ENCODE measurements at places on chromosomes 5 and 9.

DNA sequence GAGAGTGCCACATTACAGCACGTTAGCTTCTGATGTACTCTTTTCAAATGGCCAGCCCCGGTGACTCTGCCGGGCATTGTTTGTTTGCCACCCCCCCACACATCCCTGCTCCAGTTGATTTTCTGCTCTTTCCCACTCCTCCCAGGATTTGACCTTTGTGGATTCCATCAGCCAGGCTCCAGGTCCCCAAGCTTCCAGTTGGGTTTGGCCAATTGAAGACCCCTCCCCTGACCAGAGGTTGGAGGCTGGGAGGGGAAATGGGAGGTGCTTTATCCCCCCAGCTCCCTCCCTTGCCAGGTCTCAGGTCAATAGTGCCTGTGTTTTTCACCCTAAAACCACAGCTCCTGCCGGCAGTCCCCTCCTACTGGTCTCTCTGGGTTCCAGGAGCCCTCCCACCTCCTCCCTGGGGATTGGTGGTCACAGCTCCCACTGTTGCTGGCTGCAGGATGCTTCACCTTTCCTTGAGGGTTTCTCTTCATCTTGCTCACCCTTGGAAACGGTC, 34.9 kb downstream of the IRF1 start:
- no peak for DNase-seq

DNA sequence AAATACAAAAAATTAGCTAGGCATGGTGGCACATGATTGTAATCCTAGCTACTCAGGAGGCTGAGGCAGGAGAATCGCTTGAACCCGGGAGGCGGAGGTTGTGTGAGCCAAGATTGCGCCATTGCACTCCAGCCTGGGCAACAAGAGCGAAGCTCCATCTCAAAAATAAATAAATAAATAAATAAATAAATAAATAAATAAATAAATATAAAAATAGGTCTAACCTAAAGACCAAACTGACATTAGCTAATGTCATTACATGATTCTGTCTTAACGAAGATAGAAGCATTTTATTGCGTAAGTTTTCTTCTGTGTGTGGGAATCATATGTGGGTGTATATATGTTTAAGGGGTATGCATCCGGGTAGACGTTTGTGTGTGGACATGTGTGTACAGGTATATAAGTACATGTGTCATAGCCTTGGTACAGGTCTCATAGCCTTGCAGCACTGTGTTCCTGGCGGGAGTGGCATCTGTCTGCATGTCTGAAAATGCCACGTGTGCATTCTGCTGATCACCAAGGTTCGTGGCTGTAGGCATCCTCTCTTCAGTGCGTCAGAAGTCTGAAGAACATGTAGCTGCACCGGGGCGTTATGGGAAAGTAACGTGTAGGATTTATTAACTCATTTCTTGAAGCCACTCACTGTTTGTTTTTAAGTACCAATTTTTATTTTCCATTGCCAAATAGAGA, 298.1 kb downstream of the NR3C1 start:
- no peak for DNase-seq

DNA sequence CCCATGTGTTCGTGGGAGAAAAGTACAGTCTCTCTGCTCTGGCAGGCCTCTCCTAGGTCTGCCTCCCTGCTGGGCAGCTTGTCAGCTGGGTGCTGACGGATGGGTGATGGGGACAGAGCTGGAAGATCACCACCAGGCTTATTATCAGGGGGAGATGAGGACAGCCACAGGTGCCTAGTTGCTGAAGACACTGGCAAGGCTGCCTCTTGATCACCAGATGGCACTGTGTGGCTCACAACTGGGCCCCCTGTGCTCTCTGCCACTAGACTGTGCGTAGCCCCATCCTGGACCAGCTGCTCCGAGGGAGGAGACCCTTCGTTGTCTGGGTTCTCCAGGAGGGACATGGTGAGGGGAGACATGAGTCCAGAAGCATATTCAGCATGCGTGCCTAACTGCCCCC, 73.0 kb downstream of the KIF24 start:
- DNase-seq: no peak

GRCh38 chr5:77770293-77771005, 5.7 kb downstream of the TBCA start:
- DNase-seq: no peak

GRCh38 chr9:116073826-116074225, 79.8 kb upstream of the PAPPA start:
- DNase-seq: no peak

GRCh38 chr5:61467766-61468482, 135.9 kb downstream of the ZSWIM6 start:
- DNase-seq: no peak

GRCh38 chr5:142545650-142546322, 140.1 kb downstream of the FGF1 start:
- no peak for DNase-seq

GRCh38 chr5:163914910-163915309, 409.5 kb downstream of the MAT2B start:
- peak; percentile 41 for DNase-seq

DNA sequence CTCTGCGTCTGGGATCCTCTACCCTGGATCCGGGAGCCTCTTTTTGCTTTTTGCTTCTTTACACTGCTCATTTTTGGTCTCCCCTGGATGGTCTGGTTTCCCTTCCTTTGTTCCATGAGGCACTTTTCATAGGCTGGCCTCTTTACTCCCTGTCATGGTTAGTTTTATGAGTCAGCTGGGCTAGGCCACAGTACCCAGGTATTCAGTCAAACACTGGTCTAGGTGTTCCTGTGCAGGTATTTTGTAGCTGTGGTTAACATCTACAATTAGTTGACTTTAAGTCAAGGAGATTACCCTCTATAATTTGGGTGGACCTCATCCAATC, 17.5 kb downstream of the ANKRD33B start:
- no peak for DNase-seq

DNA sequence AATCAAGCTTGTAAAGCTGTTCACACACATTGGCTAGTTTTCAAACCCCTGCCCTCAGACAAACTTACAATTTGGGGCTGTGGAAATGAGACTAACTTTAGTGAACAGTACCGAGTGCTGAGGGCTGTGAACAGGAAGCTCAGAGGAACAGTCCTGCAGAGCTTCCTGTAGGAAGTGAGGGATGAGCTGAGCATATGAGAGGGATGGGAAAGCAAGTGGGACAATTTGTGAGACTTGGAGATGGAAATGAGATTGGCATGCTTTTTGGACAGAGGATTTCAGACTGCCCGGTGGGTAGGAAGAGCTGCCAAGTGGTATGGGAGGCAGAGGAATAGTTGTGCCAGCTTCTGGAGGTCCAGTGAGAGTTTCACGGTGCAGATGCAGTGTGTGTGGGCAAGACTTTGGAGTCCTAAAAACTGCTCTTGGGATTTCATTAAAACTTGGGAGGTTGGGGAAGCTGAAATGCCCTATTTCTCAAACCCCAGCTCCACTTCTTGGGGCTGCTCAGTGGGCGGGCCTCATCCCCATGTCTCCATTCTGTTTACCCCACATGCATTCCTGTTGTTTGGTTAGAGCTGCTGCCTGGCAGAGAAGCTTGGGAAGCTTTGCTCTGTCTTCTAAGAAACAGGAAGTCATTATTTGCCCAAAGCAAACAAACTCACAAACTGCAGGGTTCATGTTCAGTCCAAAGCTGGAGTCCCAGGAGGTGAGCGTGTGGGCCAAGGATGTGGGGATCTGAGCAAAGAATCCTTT, 267.5 kb downstream of the ZSWIM6 start:
- no peak for DNase-seq

DNA sequence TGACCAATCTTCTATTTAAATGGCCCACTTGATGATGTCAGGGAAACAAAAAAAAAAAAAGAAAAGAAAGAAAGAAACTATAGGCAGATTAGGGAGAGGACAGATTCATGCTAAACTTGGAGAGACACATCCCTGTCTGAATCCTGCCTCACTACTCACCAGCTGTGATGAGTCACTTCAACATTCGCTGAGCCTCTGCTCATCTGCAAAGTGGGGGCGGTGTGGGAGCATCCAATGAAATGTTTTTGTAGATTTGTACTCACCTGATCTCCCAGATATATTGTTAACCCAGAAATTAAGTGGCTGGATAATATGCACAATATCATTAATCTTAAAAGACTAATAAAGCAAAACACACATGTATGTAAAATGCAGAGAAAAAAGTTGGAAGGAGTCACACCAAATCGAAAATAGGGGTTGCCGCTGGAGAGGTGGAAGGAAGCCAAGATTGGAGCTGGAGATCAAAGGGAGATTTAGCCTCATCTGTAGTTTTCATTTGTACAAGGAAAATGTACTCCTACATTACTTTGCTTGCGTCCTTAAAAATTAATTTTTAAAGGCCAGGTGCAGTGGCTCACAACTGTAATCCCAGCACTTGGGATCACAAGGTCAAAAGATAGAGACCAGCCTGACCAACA, 17.0 kb upstream of the ERGIC1 start:
- no peak for DNase-seq

GRCh38 chr5:159891371-159891770, 24.9 kb upstream of the ADRA1B start:
- peak; percentile 25 for DNase-seq

- no peak for DNase-seq
These were observed 80.9 kb downstream of the EBF1 start for GRCh38 chr5:159018855-159019254.

GRCh38 chr5:55033568-55033967, 9.5 kb downstream of the GZMK start:
- no peak for DNase-seq

GRCh38 chr9:137610944-137611343, 5.5 kb downstream of the ARRDC1 start:
- DNase-seq: no peak

GRCh38 chr9:86500667-86501435, 146.6 kb upstream of the TUT7 start:
- no peak for DNase-seq

- no peak for DNase-seq
These were observed 3.1 kb upstream of the FBXL7 start for GRCh38 chr5:15496886-15497285.

DNA sequence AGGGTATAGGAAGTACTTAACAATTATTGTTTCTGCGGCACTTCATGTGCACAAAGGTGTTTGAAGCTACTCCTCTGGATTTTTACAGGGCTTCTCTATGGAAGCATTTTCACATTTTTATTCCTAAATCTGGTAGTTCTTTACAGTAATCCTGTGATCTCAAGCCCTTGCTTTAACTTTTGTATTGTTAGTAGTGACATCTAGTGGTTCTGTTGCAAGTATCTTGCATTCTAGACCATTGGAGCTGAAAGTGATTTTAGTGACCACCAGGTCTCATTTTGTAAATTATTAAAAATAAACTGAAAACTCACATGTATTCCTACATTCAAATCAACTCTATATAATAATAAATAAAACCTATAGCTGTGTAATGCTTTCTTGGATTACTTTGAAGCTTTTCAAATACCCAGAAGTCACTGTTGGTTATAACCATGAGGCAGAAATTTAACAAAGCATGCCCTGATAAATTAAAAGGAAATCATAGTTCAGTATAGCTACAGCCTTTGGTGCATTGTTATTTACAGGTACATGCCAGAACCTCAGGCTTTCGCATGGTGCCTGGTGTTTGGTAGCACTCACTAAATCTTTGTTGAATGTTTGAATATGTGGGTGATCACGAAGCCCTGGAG, 18.9 kb downstream of the RPS23 start:
- no peak for DNase-seq

DNA sequence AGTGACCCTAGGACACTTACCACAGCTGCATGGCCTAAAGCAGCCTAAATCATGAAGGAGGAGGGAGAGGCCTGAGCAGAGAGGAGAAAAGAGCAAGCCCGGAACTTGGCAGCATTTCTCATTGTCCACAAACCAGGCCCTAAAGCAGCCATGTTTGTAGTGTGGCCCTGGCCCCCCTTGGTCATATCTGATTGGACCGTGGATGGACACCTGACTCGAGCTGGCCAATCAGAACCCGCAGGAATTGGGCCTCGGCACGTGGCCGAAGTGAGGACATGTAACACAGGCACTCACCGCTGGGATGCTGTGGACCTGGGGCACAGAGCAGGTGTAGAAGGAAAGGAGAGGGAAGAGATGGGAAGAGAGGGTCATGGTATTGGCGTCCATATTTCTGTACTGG, 56.9 kb downstream of the ASS1 start:
- no peak for DNase-seq

- no peak for DNase-seq
These were observed 4.8 kb downstream of the ALDH1A1 start for GRCh38 chr9:72947984-72948465.

DNA sequence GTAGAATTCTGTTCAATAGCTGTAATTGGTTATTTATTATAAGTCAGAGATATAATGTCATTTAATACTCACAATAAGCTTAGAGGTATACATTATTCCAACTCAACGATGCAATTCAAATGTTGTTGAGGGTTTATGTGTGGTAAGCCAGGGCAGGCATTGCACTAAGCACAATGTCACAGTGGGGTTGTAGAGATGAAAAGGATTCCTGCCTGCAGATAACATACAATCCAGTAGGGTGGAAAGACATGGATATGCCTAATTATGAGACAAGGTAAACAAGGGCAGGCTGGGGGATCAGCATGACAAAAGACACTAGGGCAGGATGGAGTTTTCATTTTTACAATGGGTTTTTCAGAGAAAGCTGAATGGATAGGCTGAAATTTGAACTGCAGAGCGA, 98.7 kb upstream of the PALM2AKAP2 start:
- no peak for DNase-seq

DNA sequence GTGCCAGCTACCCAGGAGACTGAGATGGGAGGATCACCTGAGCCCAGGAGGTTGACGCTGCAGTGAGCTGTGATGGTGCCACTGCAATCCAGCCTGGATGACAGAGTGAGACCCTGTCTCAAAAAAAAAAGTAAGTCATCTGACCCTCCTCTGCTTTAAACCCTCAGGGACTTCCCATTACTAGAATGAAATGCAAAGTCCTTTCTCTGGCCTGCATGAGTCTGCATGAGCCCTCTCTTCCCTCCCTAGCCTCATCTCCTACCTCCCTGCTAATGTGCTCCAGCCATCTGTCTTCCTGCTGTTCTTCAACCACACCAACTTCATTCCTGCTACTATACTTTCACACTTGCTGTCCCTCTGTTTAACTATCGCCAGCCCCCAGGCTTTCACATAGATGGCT, 15.3 kb downstream of the IL5 start:
- DNase-seq: no peak

DNA sequence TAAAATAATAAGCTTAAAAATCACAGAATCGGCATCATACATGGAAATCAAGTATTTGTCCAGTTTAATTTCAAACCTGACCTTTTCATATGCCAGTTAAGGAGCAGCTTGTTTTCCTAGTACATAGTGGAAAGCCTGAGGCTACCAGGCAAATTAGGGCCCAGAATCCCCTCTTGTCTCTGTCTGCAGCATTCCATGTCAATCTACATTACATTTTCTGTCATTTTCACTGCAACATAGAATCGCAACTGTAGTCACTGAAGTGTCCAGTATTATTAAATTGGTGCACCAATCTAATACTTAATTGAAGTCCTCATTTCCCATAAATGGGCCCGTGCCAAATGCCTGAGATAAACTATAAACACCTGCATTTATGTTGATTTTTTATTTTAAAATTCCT, 1352.2 kb upstream of the ACO1 start:
- DNase-seq: peak; percentile 12

All from ELF-1 (cell line).